ENCODE measurements at places on chromosomes 5 and 9.
A peak's percentile ranks its signal among the peaks of the same experiment; 100 is the strongest.

DNA sequence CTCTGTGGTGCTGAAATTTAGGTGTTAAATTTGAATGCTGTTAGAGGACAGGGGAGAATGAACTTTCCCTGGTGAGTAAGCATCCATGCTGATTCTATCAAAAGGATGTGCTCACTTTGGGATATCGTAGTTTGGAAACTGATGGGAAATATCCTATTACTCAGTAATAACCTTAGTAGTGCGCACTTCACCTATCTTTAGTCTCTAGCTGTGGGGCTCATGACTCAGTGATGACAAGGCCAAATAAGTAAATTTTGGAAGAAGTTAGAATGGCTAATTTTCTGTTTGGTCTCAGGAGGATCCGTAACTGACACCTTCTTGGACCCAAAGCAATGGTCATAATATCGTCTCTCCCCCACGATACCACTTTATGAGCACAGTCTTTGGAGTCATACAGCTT, 448.4 kb downstream of the PSAT1 start:
- DNase-seq, result no peak

- DNase-seq, result no peak
Measured at GRCh38 chr5:180438785-180439780, 55.1 kb upstream of the CNOT6 start.

DNA sequence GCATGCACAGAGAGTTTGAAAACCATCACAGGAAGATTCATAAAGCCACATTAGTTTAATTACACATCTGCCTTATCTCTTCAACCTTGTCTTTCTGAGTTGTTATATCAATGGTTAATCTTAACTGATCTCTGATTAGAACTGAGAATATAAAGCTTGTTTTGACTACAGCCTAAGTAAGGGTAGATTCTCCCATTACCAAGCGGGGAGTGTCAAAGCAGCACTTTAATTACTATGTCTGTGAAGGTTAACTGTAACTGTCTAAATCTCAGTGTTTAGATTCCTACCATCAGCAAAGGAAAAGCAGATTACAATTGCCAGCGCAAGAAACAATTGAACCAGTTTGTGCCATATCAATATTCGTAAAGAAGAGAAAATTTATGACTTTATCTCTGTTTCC, 348.7 kb downstream of the CDH12 start:
- no peak for DNase-seq

GRCh38 chr9:113548221-113549041, 84.9 kb downstream of the RGS3 start:
- DNase-seq, result peak; percentile 23

- DNase-seq, result no peak
Measured at GRCh38 chr5:109030360-109031143, 282.9 kb downstream of the FER start.

DNA sequence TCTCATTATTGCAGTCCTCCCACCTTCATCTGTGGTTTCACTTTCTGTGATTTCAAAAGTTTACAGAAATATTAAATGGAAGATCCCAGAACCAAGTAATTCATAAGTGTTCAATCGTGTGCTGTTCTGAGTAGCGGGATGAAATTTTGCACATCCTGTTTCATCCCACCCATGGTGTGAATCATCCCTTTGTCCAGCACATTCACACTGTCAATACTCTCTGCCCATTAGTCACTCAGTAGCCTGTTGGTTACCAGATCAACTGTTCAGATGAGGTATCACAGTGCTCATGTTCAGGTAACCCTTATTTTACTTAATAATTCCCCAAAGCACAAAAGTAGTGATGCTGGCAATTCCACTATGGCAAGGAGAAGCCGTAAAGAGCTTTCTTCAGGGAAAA, 26.8 kb downstream of the FAM81B start:
- DNase-seq, result no peak

DNA sequence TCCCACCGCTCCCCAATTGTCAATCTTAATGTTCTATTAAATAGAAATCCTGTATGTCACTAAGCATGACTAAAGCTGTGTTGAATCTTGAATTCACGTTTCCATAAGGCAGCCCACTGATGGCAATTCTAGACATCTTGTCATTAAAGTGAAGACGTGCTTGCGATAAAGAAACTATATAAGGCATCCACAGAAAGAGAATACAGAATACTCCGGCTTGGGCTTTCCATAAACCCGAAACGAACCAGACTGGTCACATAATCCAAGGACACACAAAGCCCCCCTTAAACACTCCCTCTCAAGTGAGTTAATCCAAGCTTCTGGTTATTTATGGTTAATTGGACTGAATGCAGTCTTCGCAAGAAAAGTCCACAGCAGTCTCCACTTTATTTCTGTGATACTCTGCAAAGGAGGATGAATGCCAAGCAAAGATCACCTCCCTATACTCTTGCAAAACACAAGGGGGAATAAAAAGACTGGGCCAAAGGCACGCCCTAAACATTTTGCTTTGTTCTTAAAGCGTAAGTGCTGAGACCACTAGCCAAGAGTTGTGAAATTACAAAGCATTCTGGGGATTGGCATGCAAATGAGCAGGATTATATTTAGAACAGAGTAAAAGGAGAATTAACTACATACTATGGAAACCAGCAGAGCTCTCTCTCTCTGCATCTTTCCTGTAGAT, 54.7 kb downstream of the DPYSL3 start:
- no peak for DNase-seq

DNA sequence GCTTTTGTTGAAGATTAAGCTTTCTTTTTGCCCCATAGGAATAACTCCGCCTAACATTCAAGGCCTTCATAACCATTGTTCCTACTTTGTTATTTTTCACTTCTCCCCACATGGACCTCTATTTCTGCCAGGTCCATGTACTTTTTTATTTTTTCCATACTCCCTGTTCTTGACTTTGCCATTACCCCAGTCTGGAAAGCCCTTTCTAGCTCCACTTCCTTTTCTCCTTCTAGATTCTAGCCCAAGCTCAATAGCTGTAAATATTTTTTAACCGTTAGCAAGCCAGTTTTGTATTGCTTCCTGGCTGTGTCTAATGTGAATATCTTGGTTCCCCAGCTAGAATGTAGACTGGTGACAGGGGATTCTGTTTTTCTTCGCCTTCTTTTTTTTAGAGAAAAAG, 26.1 kb downstream of the NCBP1 start:
- peak; percentile 63 for DNase-seq

GRCh38 chr9:136679431-136679941, 7.8 kb downstream of the AGPAT2 start:
- peak; percentile 65 for DNase-seq

GRCh38 chr5:66652818-66653217, 56.6 kb downstream of the MAST4 start:
- DNase-seq, result no peak

- peak; percentile 27 for DNase-seq
Measured at GRCh38 chr9:98989036-98990000, 45.6 kb downstream of the COL15A1 start.

- DNase-seq, result peak; percentile 40
Measured at GRCh38 chr9:33498387-33498786, 24.7 kb upstream of the NOL6 start.

DNA sequence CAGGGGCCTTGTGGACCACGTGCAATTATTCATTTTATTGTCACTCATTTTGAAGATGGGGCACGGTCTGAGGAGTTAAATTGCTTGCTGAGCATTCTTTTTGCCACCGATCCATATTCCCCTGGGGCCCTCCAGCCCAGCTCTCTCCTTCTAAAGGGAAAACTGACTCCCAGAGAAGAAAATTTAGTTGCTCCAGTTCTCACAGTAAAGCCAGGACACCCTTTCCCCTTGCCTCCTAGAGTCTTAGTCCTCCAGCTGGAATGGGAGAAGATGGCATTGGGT, 1.0 kb upstream of the PANK3 start:
- DNase-seq, result no peak

DNA sequence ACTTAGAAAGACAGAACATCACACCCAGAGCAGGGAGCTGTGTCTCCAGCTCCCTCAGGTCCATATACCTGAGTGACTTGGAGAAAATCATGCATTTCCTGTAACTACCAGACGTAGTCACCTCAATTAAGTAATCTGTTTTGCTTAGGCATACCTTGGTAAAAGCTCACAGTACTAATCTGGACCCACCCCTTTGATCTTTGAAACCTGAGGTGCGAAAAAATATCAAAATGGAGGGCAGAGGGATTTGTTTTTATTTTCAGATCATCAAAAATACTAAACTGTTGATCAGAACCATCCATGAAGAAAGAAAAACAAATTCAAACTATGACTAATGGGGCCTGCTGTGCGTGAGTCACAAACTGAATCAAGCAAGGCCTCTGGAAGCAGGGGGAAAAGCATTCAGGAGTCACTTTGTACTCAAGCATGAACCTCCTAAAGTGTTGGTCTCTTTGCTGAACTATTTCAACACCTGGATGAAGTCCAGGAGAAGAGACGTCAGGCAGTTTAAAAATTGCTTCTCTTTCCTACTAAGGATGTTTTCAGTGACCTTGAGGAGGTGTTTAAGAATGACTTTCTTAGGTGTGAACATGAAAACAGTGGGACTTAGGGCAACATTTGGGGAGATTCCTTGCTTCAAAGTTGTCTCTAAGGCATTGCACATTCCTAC, 76.3 kb downstream of the MUSK start:
- DNase-seq, result no peak

DNA sequence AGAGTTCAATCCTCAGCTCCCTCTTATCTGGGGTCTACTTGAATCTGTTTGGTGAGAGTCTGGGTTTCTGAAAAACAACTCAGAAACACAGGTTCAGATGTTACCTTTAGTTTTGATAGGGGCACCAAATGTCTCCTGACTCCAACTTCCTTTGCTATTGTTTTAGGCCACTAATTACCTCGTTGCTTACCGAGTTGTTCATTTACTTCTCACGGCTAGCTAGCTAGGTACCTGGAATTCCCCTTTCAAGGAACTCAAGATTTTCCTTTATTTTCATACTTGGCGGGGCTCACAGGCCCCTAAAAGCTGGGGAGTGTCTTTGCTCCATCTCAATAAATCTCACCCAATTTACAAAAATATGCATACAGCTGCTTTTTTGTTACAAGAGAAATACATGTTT, 111.4 kb downstream of the SLC28A3 start:
- no peak for DNase-seq

DNA sequence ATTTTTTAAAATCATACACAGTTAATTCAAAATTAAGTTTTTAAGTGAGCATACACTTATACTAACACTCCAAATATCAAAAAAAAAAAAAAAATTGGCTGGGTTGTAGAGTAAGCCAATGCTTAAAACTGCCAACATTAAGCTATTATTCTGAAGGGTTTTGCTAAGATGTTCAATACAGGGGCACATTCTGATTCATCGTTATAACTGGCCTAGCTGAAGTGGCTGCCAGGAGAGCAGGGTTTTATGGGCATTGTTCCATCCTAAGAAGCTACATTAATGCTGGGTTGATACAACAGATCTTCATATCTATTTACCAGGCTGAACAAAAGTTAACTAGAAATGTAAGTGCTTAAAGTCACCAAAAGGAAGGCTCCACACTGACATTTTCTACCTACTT, 13.4 kb downstream of the ELAVL2 start:
- no peak for DNase-seq

GRCh38 chr5:68295772-68296171, 80.2 kb downstream of the PIK3R1 start:
- no peak for DNase-seq

DNA sequence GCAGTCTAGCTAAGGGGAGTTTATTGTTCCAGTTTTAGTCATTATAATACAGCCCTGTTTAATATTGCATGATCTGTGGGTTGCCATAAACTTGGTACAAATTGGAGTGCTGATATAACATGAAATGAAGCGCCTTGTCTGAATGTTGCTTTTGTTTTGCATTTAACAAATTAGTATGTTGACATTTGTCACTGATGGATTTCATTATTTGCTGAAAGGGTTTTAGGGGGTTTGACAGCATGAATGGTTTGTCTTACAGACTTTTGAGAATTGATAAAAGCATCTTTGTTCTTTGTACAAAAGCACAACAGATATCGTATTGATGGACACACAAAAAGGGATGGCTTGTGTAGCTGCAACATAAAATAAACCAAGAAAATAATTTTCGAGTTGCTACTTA, 178.3 kb downstream of the AOPEP start:
- DNase-seq, result no peak

- no peak for DNase-seq
Measured at GRCh38 chr5:10702040-10702629, 58.9 kb downstream of the DAP start.

DNA sequence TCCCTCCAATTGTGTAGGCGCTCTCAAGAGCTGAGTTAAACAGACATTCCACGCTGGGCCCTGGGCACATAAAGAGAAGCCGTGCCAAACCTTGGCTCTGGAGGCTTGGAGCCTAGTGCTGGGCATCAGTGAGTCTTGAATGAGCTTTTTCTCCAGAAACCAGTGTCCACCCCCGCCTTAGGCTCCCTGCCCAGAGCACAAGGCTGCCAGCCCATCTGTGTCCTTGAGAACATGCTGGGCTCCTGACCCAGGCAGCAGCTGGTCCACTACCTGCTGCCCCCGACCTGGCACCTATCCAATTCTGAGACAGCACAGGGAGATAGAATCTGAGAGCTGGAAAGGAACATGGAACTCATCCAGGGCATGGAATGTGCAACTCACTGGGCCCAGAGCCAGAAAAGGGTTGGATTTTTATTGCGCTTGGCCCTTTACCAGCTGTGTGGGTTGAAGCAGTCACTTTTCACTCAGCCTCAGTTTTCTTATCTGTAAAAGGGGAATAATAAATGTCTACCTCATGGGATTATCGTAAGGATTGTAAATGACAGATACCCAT, 92.4 kb upstream of the CPLX2 start:
- no peak for DNase-seq

- no peak for DNase-seq
Measured at GRCh38 chr5:94969174-94969573, 315.7 kb downstream of the MCTP1 start.

DNA sequence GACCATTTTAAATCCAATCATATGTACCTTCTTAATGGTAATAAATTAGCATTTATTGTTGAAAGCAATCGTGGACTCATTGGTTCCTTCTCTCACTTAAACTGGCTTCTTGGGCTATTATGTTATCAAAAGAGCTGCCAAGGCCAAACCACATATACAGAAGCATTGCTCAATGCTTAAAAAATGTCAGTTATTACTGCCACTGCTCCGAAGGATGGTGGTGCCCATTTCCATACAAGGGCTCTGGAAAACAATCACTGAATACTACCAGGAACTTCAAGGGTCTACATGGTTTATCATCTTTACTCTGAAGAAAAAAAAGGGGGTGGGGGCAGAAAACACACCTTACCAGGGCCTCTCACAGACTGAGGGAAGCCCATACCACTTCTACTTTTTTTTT, 104.3 kb downstream of the GNAQ start:
- DNase-seq, result no peak

GRCh38 chr9:77816641-77817341, 168.7 kb upstream of the GNA14 start:
- DNase-seq, result no peak

DNA sequence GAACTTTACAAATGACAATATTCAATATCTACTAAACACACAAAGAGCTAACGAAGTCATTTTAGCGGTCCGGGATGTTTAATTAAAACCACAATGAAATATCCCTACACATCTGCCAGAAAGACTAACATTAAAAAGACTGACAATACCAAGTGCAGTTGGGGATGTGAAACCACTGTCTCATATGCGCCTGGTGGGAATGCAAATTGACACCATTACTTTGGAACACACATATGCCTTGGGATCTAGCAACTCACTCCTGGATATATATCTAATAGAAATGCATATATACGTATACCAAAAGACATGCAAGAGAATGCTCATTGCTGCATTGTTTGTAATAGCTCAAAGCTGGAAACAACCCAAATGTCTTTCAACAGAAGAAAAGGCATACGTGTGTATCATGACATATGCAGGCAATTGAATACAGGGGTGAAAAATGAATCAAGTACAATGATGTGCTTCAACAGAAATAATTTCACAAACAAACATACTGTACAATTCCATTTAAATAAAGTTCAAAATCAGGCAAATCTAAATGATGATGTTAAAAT, 153.3 kb downstream of the CARTPT start:
- no peak for DNase-seq

GRCh38 chr5:76513476-76513875, 109.7 kb downstream of the F2RL2 start:
- no peak for DNase-seq

Measured in inflammatory macrophage treated with lipopolysaccharide for 1 hour (primary cell).